ENCODE measurements at places on chromosomes 6 and 20. TPM values are rescaled to one million over a fixed set of nuclear protein-coding genes. Genes with fewer than 3 reads are reported as not detected.

Gene DEFB118
- not detected for total RNA-seq

Gene ZNF165
- 1.1 TPM for total RNA-seq

Gene GJA1
- total RNA-seq = 122 TPM

Gene RHAG
- 1.3 TPM for total RNA-seq

Gene TSPO2
- total RNA-seq = not detected

Gene SLC17A3
- total RNA-seq = not detected

Gene VPS16
- 12.8 TPM for total RNA-seq

Gene FKBP1C
- total RNA-seq = 0.35 TPM

Gene RNF182
- total RNA-seq = 0.67 TPM

Gene IP6K3
- 17.3 TPM for total RNA-seq

Gene BTN1A1
- not detected for total RNA-seq

Gene NKAPL
- 3.1 TPM for total RNA-seq

Gene ARHGAP40
- total RNA-seq = not detected

Gene TAGAP
- total RNA-seq = 2.0 TPM

DNA sequence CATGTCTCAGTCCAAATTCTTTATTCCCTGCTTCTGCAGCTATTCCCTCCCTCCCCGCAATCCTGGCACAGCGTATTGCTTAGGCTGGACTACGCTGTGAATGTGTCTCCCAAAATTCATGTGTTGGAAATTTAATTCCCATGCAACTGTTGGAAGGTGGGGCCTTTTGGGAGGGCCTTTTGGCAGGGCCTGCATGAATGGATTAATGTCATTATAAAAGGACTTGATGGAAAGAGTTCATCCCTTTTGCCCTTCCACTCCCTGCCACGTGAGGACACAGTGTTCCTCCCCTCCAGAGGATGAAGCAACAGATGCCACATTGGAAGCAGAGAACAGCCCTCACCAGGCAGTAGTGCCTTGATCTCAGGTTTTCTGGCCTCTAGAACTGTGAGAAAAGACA lies 20.4 kb upstream of the NOTCH4 start:
- DNase-seq = no peak

GRCh38 chr6:159916752-159917151 lies 26.0 kb downstream of the MAS1 start:
- DNase-seq = no peak

GRCh38 chr6:104381907-104382306 lies 477.8 kb downstream of the HACE1 start:
- DNase-seq = no peak

DNA sequence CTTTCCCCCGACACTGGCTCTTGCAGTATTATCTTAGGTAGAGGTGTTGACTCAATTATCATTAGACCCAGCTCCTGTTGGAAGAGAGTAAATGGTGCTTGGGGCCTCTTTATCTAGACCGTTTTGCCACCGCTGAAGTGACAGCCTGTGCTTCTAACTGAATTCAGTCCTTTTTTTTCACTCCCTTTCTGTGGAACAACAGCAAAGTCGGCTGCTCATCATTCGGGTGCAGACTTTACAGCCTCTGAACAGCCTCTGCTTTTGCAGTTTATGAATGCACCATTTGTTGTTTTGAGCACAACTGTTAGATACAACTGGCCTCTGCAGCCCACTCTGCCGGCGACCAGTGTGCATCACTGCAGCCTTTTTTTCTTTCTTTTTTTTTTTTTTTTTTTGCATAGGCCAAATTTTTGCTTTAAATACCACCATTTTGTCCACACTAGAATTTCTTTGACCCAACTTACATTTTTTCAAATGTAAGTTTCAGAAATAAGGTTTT lies 35.8 kb downstream of the RREB1 start:
- DNase-seq = no peak

DNA sequence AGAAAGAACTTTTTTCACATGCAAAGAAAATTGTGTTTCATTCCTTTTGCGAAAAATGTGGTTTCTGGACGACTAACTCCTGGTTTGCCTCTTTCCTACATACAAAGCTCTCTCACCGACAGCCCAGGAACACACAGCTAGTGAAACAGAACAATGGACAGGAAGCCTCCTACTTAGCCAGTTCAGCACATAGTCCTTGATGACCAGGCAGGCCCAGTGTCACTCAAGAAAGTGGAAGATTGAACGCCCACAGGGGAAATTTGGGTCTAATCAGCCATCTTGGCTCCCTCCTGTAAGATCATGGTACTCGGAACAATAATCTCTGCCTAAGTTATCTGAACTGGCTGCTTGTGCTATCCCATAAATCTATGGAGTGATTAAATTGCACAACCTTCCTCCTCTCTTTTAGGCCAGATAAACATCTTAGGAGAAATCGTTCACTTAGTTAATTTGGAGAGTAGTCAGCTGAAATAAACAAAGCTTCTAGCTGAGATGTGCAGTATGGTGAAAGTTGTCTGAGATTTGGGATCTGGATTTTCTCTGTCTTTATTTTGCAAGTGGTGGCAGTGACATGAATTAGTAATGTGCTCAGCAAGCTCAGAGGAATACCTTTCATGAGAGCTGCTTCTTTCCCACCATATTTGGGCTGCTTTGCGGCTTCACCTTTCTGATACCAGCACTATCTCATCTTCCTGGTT lies 147.0 kb downstream of the MTFR2 start:
- no peak for DNase-seq

DNA sequence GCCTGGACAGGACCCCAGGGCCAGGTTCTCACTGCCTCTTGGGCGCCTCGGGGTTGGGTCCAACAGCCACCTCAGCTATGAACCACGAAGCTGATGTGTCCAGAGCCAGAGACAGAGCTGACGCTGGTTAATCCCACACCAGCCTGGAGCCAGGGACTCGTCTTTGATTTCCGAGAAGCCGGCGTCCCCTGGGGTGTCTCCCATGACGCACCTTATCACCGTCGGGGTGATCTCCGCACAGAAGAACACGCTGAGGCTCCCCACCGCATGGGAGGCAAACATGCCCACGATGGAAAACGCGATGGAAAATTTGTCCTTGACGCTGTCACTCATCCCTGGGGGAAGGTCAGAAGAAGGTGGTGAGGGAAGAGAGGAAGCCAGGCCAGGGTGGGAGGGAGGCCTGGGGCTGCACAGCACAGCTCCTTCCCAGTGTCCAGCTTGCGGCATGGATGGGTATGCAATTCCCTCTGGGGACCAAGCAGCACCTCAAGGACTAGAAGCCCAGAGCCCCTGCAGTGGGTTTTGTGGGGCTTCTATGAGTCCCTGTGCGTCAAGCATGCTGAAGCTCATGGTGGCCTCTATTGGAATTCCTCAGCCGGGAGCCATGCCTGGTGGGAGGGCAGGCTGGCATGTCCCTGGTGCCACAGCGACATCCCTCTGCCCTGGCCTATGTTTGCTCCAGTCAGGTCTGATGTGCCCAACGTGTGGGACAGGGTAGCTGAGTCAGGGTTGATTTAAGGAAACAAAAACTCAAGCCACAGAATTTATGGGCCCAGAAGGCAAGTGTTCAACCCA lies 25.1 kb downstream of the PSMG4 start:
- no peak for DNase-seq

GRCh38 chr6:124090491-124090890 lies 286.8 kb downstream of the NKAIN2 start:
- no peak for DNase-seq

DNA sequence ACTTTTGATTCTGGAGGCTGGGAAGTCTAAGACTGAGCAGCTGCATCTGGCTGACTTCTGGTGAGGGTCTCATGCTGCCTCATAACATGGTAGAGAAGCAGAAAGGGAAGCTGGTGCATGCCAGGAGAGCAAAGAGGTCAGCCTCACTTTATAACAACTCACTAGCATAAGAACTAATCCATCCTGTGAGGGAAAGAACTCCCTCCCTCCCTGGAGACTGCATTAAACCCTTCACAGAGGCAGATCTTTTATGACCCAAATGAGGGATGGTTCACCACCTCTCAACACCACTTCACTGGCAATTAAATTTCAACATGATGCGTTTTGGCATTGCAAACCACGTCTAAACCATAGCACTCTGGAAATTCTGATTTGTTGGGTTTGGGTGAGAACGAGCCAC lies 33.9 kb downstream of the STXBP5 start:
- no peak for DNase-seq

DNA sequence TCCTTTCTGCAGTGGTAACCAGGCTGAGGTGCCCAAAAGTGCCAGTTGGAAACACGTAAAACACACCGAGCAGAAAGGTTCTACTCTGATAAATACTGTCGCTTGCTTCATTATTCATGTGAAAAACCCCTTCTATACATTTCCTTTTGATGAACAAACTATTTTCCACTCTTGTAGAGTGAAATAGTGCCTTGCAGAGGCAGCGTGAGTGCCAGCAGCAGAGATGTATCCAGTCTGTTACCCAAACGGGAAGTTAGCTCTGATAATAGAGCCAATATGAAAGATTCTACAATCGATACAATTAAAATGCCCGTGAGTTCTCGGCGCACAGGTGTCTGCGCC lies 1.5 kb downstream of the ZBTB46 start:
- DNase-seq = no peak

DNA sequence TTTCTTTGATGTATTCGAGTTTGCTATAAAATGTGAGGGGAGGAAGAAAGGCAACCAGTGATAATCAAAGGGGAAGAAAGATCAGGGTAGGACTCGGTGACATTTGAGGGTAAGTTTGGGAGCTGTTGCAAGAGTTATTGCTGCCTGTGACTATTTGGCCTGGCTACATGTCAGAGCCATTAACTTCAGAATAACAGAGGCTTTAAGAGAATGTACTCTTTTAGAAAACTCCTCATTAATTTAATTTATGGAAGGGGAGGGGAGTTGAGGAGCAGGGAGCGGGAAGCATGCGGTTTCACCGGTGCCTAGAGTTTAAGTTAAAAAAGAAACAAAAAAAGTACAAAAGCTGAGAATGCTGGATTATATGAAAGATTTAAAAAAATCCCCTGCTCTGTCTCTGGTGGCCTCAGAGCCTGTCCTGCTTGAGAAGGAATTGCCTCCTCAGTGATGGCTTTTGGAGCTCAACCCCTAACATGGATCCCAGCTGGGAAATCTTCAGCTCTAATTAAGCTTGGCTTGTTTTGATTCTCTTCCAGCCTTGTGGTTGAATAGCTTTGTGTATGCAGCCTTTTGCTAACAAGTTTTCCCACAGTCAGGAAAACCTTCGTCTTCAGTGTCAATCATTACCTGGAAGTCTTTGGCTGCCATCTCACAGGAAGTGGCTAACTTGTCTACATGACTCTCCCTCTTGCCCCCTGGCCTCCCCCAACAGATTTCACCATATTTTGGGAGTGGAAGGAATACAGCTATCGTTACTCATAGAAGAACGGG lies 238.2 kb downstream of the SOX4 start:
- DNase-seq = no peak

DNA sequence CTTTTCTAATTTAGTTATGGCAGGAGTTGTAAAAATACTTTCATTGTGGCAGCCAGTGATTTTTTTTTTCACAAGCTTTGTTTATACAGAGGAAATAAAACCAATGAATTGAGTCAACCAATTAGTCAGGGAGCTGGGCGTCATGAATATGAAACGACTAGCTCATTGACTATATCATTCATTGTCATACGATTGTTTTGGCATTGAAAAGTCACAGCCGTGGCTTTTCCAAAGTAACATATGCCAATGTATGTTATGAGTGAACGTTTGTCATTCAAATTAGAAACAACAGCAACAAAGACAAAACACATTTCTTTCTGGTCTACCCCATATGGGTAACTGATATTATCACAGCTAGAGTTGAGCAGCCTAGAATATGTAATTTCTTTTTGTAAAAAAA lies 810.6 kb downstream of the EPHA7 start:
- DNase-seq = no peak

GRCh38 chr6:414447-414846 lies 22.9 kb downstream of the IRF4 start:
- no peak for DNase-seq

GRCh38 chr6:36442103-36442670 lies 467 bp downstream of the PXT1 start:
- no peak for DNase-seq

DNA sequence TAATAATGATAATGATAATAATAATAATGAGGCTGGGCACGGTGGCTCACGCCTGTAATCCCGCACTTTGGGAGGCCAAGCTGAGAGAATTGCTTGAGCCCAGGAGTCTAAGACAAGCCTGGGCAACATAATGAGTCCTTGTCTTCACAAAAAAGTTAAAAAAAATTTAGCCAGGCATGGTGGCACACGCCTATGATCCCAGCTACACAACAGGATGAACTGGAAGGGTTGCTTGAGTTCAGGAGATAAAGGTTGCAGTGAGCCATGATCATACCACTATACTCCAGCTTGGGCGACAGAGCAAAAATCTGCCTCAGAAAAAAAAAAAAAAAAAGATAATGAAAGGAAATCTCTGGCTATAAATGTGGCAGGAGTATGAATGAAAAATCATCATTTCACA lies 213.4 kb downstream of the HIVEP2 start:
- DNase-seq = no peak

DNA sequence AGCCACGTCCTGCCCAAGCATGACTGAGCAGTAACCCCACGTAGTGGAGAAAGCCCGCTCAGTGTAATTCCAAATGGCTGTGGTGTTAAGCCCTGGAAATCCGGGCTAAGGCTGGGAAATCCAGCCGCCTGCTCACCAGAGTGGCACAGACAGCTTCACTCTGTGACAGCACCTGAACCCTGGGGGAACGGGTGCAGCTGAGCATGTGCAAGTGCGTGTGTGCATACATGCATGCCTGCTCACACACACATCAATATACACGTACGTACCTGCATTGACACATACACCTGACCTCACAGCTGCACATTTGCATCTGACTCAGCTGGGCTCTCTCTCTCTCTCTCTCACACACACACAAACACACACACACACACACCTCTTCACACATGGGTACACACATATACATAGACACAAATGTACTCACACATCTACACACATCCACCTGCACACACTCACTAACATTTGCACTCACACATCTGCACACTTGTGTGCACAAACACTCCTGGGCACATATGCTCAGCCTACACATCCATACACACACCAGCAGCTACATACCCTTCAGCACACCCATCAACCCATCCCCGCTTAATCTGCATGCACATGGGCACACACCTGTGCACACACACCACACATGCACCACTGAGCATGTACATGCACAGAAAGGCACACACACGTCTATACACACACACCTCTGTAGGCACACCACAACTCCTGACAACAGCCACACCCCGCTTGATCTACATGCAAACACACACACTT lies 114.1 kb downstream of the GRM4 start:
- DNase-seq = no peak

GRCh38 chr6:133396984-133397348 lies 155.8 kb downstream of the EYA4 start:
- no peak for DNase-seq

GRCh38 chr20:54132612-54133433 lies 41.0 kb downstream of the CYP24A1 start:
- DNase-seq = peak; percentile 77

Measured in right atrium auricular region (tissue), 2 donors.